ENCODE measurements at places on chromosomes 2 and 18. TPM values are rescaled to one million over a fixed set of nuclear protein-coding genes. Genes with fewer than 3 reads are reported as not detected.

The SNORC gene
- total RNA-seq = 0.46 TPM

The STK17B gene
- 7.4 TPM for total RNA-seq

The CCNT2 gene
- total RNA-seq = 16.5 TPM

The CCDC178 gene
- 0.27 TPM for total RNA-seq

The TLX2 gene
- total RNA-seq = not detected

The LAMA3 gene
- 4.1 TPM for total RNA-seq

The NETO1 gene
- not detected for total RNA-seq

The MLPH gene
- 79.0 TPM for total RNA-seq

The CSRNP3 gene
- total RNA-seq = 5.1 TPM

The HOXD12 gene
- total RNA-seq = not detected

The KDSR gene
- total RNA-seq = 32.3 TPM

The CHRND gene
- total RNA-seq = not detected

GRCh38 chr2:179726461-179727180 lies 134.8 kb downstream of the ZNF385B start:
- DNase-seq = no peak

GRCh38 chr18:56085551-56085950 lies 497.6 kb upstream of the TCF4 start:
- no peak for DNase-seq

DNA sequence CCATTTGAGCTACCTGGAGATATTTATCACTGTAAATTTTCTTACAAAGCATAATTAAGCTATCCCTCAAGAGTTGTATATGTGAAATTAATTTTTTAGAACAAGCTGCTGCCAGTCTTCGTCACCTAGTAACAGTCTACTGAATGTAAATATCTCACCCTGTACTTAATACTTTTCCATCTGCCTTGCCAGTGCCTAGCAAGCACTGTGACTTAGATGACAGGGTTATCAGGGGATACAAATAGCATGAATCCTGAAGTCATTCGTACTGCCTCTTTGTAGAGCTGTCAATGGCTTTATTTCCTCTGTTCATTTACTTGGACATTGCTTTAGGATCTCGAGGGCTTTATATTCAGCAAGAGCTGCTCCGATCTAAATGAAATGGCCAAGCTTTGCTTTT lies 763.6 kb downstream of the ADCYAP1 start:
- DNase-seq = no peak

DNA sequence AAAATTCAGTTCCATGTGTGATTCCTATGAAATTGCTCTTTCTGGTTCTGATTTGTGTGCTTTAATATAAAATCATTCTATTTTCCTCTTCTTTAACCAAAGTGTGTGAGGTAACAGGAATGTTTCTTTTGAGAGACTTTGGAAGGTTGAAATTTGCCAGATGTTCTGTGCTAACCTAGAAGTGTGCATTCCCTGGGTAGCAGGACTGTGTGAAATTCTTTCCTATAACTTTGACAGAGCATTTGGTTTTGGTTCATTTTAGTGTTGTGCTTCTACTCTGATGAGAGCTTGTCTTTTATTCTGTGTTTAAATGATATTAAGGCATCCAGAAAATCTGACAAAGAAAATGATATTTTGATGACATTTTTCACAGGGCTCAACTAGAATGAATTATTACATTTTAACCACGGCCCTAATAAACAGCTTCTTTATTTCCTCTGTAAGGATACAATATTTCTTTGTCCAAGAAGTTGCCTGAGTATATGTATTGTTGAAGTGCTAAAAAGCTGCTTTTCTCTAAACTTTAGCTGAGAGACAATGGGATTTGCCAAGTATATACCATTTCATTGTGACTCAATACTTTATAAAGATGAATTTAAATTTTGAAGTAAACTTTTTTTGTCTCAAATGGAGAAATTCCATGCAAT lies 34.7 kb upstream of the DLX1 start:
- DNase-seq = no peak

- DNase-seq = peak; percentile 81
Observed at GRCh38 chr2:172968061-172968469, 107.6 kb upstream of the MAP3K20 start.

DNA sequence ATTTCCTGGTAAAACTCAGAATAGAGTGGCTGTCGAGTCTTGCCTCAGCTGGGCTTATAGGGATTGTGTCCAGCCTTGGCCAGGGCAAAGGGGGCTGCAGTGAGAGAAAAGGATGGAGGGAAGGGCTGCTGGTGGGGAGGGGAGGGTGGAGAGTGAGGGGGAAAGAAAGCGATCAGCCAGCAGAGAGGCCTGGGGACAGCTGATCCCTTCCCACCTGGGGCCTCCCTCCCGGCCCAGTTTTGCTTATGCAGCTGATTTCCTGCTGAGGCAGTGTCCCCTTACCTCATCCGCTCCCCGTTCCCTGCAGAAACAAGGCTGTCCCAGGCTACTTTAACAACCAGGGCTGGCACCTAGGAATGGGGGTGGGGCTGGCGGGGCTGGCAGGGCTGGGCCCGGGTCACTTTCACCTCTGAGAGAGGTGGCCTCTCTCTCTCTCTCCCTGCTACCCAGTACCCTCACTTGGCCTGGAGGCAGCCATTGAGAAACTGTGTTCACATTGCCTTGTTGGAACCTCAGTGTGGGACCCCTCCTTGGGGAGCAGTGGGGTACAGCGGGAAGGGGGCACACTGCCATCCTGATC lies 12.2 kb upstream of the GMPPA start:
- DNase-seq = peak; percentile 55

DNA sequence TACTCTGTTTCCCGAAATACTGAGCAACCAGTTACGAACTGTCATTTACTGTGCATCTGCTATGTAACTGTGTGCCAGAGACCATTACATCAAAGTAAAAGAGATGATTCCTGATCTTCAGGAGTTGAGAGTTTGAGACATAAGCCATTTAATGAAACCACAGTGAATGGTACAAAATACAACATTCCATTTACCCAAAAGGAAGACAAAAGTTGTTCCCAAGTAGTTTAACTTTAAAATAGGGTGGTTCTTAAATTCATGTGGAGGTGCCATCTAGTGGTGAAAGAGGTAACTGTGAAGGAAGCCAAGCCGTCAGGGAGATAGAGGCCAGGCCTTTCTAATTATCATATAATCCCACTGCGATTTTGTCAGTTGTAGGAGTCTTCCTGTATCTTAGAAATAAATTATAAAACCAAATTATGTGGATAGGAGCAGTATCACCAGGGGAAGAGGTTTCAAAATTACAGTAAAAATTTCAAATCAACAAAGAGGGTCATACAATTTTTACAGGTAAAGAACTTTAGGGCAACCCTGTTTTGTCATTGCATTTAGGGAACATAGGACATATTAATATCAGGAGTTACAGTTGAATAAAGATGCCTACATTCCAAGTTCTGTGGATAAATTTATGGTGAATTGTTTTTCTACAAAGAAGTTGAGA lies 67.7 kb downstream of the EPAS1 start:
- no peak for DNase-seq

DNA sequence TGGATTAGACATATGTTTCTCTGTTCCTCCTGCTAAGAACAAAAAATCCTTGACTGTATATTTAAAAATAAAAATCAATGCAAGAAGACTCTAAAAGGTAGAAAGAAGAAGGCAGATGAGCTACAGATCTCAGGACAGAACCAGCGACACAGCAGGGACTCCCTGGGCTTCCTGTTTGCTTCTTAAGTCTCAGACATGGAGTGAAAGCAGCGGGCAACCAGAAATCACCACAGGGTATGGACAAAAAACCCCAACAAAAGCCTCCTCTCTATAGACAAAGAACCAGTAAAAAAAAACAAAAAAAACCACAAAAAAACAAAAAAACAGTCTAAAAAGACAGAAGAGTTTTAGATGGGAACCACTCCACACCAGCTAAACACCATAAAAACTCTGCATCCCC lies 971.0 kb upstream of the GYPC start:
- no peak for DNase-seq

- DNase-seq = no peak
Observed at GRCh38 chr2:222380456-222380855, 43.9 kb upstream of the SGPP2 start.

- no peak for DNase-seq
Observed at GRCh38 chr2:154914561-154914960, 216.1 kb downstream of the KCNJ3 start.

DNA sequence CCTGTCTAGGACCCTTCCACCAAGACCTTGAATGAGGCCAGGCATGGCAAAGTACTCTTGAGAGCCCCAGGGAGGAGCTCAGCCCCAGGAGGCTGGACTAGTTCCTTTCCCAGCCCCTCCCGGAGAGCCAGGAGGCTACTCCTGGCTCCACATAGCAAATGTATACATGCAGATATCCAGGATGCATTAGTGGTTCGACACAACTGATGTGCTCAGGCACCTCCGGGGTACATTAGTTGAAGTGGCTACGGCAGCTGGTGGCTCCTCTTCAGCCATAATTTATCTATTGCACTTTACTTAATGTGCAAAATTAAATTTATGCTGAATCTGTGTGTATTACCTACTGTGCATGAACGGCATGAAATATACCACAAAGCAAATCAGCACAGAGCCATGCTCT lies 182.8 kb upstream of the MEIS1 start:
- no peak for DNase-seq

DNA sequence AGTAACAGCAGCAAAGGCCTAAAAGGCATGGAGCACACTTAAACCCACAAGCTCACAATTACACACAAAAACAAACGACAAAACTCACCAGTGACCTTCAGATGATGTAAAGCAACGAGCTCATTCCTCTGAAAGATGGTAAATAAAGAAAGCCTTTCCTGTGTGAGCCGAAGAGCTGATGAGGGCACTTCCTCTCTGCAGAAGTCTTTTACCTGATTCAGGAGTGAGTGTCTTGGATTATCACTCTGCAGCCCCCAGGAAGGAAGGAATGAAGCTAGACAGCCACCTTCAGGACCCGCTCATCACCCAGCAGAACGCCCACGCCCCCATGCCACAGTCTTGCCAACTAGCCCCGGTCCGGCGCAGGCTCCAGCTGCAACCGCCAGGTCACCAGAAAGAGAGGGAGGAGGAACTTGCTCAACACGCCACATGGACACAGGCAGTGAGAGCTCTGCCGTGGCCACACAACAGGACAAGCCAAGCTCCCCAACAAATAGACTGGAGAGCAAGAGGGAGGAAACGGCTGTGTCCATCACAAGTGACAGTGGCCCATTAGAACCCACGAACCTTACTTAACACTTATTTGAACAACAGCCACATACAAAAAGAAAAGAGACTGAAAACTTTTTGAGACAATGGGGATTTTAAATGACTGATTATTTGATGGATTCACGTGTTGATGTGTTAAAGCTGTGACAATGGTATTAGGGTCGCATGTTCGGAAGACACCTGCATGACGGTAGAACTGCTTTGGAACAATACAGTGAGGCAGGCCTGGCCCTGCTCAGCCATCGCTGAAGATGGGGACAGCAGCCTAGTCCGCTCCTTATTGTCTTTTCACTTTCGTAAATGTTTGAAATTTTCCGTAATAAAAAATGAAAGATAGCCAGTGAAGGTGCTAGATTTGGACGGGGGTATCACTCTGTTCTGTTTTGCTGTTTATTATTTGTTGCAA lies 127.3 kb downstream of the HDAC4 start:
- no peak for DNase-seq

GRCh38 chr2:223366566-223366965 lies 235.6 kb downstream of the SCG2 start:
- no peak for DNase-seq

GRCh38 chr2:177038787-177039484 lies 173.7 kb upstream of the HNRNPA3 start:
- no peak for DNase-seq

GRCh38 chr2:96535331-96535730 lies 1.2 kb upstream of the ARID5A start:
- no peak for DNase-seq

GRCh38 chr18:22132763-22133162 lies 36.6 kb upstream of the GATA6 start:
- no peak for DNase-seq

DNA sequence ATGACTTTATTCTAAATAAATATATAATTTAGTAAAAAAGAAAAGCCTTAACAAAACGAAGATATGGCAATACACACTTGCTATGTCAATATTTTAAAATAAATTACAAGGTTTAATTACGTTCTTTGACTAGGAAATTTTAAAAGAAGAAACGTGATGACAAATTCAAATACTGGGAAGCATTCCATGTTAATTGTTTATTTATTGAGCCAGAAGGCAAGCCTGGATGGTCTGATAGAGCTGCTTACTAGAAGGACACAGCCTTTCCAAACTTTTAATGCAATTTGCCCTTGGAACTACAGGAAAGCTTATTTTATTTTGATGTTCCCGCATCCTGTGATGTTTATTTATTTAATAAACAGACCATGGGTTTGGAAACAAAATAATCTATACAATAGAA lies 33.4 kb upstream of the DSEL start:
- no peak for DNase-seq

DNA sequence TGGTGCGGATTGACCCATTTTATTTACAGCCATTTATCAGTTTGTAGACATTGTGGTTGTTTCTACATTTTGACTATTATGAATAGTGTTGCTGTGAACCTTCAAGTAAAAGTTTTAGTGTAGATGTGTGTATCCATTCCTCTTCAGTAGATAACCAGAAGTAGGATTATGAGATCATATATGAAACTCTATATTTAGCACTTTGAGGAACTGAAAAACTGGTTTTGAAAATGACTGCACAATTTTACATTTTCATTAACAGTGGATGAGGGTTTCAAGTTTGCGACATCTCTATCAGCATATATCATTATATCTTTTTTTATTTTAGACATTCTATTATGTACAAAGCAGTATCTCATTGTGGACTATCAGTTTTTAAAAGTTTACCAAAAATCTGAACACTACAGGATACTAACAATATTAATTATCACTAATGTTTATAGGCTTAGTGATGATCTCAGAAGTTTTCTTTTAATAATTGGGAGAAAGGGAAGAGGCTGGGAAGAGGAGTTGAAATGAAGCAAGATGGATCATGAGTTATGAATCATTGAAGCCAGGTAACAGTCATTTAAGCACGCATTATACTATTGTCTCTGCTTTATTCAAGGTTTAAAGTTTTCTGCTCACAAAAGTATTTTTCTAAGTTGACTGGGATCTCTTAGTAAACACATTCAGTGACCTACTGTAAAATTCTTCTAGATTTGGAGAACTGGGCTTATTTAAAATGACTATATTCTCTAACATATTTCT lies 329.0 kb upstream of the LRATD1 start:
- no peak for DNase-seq

- no peak for DNase-seq
Observed at GRCh38 chr18:42742969-42743368, 372.5 kb downstream of the RIT2 start.

GRCh38 chr2:201234663-201235135 lies 25.6 kb upstream of the CASP8 start:
- no peak for DNase-seq
